SK-N-SH treated with all-trans-retinoic acid at 6 μM for 48 hours (cell line): ENCODE measurements at places on chromosomes 16 and 17.

GRCh38 chr17:69235338-69236058 is 6.9 kb upstream of the ABCA10 start:
- ATAC-seq, result peak; percentile 100

- no peak for ATAC-seq
These were observed 117.3 kb upstream of the RCVRN start for GRCh38 chr17:10022416-10022815.

- no peak for ATAC-seq
These were observed 9.6 kb downstream of the IL32 start for GRCh38 chr16:3074860-3075522.

DNA sequence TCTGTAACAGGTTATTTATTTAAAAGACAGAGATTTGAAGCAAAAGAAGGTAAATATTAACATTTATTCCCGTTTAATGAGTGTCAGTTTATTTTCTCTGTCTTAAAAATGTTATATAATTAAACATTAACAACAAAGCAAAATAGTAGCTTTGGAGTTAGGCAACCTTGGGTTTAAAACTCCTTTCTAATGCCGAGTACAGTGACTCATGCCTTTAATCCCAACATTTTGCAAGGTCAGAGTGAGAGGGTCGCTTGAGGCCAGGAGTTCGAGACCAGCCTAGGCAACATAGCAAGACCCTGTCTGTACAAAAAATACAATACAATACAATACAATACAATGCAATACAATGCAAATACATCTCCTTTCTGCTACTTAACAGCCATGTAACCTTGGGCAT is 128.7 kb downstream of the CHD9 start:
- ATAC-seq, result no peak

- no peak for ATAC-seq
These were observed 39.1 kb upstream of the ADGRG1 start for GRCh38 chr16:57589374-57589773.
